ENCODE measurements at places on chromosomes 6 and 20.

GRCh38 chr6:47733879-47734558 lies 35.6 kb downstream of the ADGRF4 start:
- no peak for DNase-seq

GRCh38 chr6:27893059-27893835 lies 18.9 kb downstream of the OR2B2 start:
- peak; percentile 98 for DNase-seq

GRCh38 chr20:44494681-44495080 lies 19.0 kb downstream of the TTPAL start:
- DNase-seq, result no peak

GRCh38 chr6:167817729-167818128 lies 9.0 kb upstream of the AFDN start:
- DNase-seq, result no peak

GRCh38 chr6:100415768-100416167 lies 49.0 kb downstream of the SIM1 start:
- no peak for DNase-seq

DNA sequence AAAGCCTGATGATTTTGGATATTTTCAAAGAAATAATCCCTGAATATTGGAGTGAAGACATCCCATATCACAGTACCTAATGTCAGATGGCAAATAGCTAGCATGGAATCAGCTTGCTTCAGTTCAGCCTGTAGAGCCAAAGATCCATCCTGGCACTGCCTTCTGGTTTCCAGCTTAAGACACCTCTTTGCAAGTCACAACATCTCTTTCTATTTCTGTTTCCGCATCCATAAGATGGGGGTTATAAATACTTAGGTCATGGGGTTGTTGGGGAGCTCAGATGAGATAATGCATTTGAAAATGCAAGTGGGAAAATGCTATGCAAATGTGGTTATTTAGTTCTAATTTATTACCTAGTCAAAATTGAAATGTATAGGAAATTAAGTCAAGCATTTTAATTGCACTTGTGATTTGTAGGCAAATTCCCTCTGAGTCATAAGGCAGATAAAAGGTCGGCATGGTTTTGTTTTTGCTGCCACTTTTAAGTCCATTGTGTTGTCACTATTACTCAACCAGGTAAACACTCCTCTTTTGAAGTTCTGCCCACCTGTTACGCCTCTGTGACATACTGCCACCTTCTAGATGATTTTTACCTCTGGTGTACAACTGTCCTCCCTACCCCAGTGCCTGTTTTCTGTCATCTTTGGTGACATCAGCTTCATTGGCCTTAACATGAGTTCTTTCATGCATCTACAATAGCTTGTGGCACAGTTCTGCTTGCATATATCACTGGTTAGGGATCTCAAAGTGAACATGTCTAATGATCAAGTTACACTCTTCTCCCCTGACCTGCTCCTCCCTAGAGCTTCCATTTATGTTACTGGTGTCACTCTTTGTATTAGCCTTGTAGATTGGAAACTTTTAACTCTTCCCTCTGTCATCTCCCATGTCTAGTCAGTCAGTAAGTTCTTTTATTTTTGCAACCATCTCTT lies 96.6 kb downstream of the CDKAL1 start:
- peak; percentile 22 for DNase-seq

DNA sequence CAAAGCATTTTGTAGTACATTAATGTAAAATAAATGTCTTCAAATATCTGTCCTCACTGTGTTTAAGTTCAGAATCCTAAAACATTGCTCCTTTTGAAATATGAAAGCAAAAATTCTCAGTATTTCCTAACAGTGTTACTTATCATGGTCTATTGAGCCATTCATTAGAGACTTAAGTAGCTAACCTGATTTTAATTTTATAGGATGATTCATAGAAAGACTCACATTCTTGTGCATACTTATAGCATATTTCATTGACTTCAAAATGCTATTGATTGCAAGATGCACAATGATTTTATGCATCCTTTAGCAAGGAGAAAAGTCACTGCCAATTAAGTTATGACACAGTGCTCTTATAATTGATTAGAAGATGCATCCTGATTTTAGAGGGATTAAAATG lies 85.7 kb downstream of the HIVEP1 start:
- DNase-seq, result no peak

DNA sequence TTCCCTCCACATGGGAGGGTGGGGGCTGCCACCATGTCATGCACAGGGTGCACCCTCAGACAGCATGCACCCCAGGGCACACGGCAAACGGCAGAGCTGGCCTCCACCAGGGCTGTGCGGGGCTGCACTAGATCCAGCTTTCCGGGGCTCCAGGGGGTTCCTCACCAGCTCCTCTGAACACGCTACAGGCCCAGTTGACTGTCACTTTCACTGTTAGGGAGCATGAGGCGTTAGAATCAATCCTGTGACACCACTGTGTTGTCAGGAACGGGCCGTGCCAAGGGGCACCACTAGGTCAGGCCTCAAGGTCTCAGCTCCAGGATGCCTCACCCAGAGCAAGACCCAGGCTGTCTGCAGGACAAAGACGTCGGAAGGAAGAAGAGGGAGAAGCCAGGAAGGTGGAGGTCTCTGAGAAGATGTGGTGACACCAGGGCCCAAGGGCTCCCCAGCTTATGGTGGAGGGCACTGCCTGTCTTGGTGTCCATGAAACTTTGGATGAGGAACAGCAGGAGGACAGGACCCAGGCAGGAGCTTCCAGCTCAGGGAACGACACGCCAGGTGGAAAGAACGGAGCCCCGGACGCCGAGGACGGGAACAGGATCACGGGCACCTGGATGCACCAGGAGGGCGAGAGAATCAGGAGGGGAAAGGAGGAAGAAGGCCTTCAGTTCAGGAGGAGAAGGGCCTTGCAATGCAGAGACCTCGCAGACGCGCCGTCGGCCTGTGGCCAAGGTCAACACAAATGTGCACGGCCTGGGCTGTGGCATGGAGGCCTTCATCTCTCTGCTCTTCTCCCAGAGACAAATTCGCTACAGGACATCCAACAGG lies 49.5 kb downstream of the YTHDF1 start:
- no peak for DNase-seq

DNA sequence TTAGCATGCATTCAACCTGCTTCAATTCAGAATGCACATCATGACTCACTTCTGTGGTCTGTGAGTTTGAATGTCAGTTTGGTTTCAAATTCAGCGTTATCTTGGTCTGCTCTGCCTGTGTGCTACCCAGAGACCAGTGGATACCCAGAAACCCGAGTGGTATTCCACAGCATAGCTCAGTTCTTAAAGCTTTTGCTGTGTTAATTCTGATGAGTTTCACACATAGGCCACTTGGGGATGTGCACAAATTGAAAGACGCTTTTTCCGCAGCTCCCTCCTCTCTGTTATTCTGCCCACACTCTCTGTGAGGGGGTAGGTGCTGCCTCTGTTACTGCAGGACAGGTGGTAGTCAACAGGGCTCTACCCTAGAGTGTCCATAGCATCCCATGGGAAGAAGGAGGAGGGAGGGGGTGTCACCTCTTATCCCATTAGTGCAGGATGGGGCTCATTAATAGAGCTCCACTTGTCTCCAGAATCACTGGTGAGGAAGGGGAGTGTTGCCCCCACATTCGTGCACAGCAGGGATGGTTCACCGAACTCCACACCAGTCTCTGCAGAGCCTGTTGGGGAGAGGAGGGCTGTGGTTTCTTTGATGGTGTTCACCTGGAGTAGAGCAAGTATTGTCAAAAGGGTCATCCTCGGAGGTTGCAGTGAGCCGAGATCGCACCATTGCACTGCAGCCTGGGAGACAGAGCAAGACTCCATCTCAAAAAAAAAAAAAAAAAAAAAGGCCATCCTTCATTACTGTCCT lies 29.2 kb upstream of the SDCBP2 start:
- peak; percentile 90 for DNase-seq

DNA sequence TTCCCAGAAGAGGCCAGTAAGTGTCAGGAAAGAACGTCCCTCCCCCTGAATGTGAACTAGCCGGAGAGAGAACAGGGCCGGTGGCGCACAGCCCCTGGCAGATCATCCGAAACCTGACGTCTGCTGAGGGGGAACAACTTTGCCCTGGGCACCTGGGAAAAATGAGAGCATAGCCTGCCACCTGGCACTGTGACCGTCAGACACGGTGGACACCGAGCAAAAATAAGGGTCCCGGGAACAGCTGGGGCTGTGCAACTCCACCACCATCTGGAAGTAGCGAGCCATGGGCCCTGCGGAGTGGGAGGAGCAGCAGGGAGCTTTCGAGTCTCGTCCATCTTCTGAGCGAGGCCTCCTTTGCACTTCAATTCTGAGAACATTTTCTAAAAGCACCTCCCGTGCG lies 110.8 kb downstream of the EDN3 start:
- no peak for DNase-seq

All from activated CD4-positive, alpha-beta T cell treated with anti-CD3 and anti-CD28 coated beads, Interleukin-2, Interleukin-4, amounts not matched to agents 100 ng/mL and 50 ng/mL, durations not matched to agents 16 hours and 8 hours (primary cell).